Foreskin fibroblast (primary cell): ENCODE measurements at places on chromosomes 7 and 10.

DNA sequence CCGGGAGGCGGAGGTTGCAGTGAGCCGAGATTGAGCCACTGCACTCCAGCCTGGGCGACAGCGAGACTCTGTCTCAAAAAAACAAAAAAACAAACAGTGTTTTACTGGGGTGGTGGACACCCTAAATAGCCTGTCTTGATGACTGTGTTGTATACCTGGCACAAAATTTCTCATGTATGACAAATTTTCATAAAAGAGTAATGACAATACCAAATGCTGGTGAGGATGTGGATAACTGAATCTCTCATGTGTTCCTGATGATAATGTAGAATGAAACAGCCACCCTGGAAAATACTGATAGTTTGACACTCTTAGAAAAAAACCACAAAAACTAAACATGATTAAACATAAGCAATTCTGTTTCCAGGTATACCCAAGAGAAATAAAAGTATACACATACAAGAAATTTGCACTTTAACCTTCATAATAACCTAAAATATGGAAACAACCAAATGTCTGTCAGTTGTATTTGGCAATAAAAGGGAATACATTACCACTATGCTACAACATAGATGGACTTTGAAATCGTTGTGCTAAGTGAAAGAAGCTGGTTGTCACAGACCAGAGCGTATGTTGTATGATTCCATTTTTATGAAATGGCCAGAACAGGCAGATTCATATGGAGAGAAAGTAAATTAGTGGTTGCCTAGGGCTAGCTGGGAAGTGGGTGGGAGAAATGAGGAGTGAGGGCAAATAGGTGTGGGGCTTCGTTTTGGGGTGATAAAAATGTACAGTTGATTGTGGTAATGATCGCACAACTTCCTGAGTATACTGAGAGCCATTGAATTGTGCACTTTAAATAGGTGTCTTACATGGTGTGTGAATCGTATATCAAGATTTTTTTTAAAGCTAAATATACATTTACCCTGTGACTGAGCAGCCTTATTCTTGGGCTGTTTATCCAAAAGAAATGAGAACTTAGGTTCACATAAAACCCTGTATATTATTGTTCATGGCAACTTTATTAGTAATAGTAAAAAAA is 12.5 kb downstream of the WDR37 start:
- DNase-seq, result no peak

DNA sequence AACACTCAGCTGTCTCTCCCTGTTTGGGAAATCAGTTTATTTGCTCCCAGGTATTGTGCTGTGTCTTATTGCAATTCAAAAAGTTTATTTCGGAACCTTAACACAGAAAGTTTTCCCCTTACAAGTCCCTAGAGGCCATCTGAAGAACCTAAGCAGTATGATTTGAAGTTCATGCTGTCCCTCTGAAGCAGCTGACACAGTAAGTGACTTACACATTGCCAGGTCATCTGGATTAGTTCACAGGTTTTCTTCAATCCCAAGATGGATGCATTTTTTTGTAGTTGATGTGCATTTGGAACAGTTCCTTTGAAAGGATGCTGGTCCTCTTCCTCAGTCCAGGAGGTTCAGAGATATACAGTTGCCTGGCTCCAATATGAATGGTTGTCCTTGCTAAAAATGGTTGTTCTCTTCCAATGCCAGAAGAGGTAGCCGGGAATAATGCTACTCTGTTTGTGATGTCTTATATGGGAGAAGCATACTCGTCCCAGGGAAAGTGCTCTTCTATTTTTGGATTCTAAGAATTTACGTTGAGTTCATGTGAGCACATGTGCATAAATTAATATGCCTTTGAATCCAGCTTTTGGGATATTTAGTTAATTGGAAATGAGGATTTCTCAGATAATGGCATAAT is 183.5 kb upstream of the PHYHIPL start:
- DNase-seq, result no peak

DNA sequence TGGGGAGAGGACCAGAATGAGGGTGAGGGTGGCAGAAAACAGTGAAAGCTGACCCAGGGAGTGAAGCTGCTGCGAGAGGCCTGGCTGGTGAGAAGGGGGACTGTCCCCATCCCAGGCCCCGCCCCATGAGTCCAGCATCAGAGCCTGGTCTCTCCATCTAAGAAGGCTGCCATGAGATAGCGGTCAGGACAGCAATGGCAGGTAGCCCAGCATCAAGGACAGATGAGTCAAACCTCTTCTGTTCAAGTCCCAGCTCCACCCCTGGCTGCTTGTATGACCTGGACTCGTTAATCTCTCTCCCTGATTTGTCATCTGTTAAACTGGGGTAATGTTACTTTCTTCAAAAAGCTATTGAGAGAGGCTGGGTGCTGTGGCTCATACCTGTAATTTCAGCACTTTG is 22.2 kb downstream of the GPNMB start:
- no peak for DNase-seq

GRCh38 chr10:105585171-105585570 is 944.1 kb downstream of the SORCS3 start:
- DNase-seq, result no peak

DNA sequence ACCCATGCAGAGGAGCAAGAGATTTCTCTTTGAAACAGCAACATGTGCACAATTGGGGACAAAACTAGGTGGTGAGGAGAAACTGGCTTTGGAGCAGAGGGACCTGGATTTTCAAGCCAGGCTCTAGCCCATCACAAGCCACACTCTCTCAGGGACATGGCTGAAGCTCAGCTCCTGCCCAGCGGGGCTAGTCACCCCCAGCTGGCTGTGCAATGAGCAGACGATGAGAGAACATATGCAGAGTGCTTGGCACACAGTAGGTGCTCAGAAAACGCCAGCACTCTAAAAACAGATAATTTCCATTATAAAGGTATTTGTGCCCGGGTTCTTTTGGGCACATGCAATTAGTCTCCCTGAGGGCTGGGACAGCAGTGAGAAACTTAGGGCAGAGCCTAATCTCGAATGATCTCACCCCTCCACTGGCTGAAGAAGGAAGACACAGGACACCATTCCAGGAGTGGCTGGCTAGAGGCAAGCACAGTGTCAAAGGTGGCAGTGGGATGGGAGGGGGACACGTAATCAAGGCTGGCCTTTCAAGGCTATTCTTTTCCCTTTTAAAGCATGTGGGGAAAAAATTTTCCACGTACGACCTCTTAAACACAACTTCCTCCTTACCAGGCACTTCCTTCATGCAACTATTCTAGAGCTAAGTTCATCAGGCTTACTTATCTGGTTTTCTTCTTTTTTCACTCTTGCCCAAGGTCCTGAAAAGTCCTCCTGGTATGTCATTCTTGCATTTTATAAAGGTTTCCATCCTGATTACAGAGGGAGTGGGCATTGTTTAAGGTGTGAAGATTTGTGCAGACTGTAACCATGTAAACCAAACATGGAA is 15.1 kb downstream of the FAM53B start:
- no peak for DNase-seq

GRCh38 chr7:45921699-45922519 is 837 bp upstream of the IGFBP3 start:
- peak; percentile 89 for DNase-seq

DNA sequence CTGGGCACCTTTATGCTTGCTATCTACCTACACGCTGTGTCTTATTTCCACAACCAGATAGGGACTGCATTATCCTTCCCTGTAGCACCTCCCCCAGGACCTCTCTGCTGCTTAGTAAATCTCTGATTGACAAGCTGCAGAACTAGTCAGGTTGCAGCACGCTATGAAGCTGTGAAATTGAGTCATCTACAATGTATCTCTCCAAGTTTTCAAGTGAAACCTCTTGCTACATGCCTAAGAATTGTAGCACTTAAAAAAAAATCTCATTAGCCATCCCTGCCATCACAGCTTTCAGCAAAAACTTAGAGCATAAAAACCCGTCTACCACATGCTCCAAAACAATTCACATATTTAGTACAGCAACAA is 69.7 kb upstream of the FGFR2 start:
- DNase-seq, result no peak

GRCh38 chr10:11043446-11044127 is 25.9 kb downstream of the CELF2 start:
- DNase-seq, result no peak

GRCh38 chr7:47258798-47259197 is 323.1 kb downstream of the TNS3 start:
- DNase-seq, result no peak

GRCh38 chr10:14040787-14041631 is 289.7 kb downstream of the FRMD4A start:
- peak; percentile 49 for DNase-seq

DNA sequence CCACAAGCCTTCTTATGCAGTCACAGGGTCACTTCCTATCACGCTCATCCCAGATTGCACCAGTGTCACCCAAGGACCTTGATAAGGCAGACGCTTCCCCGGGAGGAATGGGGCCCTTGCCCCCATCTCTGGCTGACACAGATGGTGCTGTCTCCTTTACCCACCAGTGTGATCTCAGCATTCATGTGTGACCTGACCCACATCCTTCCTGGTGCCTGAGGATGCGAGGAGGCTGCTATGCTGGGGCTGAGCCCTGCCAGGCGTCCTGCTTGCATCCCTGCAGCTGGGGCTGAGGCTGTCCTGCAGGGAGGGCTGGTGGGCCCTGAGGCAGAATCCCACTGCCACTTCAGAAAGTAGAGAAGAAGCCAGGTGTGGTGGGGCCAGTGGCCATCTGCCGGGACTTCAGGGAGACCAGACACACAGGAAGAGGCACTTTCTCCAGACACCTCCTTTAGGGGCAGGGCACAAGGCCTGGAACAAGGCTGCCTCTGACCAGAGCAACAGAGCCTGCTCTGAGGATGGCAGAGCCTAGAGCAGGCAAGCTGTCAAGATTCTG is 35.3 kb downstream of the RASGEF1A start:
- DNase-seq, result no peak

DNA sequence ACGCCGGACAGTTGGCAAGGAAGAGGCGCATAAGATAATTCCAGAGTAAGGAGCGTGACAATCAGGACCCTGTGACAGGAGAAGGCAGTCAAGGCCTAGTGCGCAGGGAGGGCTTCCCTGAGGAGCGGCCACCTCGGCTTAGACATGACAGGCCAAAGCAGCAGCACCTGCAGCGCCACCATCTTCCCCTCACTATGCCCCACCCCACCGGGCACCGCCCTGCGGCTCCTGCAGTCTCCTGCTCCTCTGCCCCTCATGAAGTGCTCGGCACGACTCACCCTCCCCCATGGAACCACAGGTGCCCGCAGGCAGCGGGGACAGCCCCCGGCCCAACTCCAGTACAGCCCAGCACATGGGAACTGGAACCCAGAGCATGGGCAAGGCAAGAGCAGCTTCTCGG is 11.8 kb downstream of the MAD1L1 start:
- no peak for DNase-seq

GRCh38 chr10:62580396-62580795 is 206.2 kb downstream of the ZNF365 start:
- DNase-seq, result no peak

- DNase-seq, result no peak
Measured at GRCh38 chr7:426510-426909, 93.1 kb downstream of the PDGFA start.

- no peak for DNase-seq
Measured at GRCh38 chr10:131242007-131242406, 69.5 kb downstream of the TCERG1L start.

DNA sequence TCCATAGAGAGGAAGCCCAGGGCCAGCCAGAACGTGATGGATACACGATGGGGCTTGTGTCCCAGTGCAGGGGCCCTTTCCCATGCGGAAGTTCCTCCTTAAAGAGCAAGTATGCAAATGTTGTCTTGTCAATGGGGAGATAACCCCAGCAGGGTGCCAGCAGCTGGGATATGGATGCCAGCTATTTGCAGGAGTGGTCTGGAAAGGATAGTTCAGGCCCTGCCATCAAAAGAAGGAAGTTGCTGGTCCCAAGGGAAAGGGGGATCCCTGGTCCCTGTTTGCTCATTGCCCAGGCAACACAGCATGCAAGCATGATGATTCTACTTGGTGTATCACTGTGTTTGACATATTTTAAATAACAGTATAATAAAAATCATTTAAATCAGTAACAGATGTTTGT is 73.1 kb upstream of the HECW1 start:
- DNase-seq, result no peak

- peak; percentile 51 for DNase-seq
Measured at GRCh38 chr10:90326498-90327267, 531.2 kb downstream of the HTR7 start.

DNA sequence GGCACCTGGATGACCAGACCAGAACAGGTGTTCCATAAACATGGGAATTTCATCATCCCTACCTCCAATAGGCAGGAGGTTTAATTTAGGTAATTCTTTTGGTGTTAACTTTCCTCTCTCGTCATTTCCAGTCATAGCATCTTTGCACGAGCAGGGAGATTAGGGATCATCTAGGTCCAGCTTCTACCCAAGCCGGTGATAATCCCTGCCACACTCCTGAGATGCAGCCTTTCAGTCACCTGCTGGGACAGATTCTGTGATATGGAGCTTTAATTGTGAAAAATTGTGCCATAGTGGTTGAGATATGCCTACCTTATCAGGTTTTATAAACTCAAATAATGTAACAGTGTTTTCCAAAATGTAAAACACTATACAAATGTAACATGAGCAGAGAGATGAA is 191.8 kb upstream of the AOAH start:
- no peak for DNase-seq

- no peak for DNase-seq
Measured at GRCh38 chr10:7700577-7701125, 2.5 kb upstream of the ITIH2 start.

DNA sequence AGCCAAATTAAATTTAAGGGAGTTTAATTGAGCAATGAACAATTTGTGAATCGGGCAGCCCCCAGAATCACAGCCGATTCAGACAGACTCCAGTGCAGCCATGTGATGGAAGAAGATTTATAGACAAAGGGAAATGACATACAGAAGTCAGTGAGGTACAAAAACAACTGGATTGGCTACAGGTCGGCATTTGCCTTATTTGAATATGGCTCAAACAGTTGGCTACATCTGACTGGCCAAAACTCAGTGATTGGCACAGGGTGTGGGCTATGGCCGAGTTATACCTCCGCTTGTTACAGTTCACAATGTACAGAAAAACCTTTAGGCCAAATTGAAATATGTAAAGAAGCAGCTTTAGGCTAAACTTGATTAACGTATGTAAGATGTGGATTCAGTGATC is 30.8 kb upstream of the EIF4H start:
- DNase-seq, result no peak

GRCh38 chr7:124130-124949 is 68.0 kb upstream of the FAM20C start:
- no peak for DNase-seq
